Stimulated activated CD4-positive, alpha-beta T cell treated with anti-CD3 and anti-CD28 coated beads, Interleukin-1b, Interleukin-23, amount 100 ng/mL, for 1 hour (primary cell): ENCODE measurements at places on chromosomes 1 and 21.

DNA sequence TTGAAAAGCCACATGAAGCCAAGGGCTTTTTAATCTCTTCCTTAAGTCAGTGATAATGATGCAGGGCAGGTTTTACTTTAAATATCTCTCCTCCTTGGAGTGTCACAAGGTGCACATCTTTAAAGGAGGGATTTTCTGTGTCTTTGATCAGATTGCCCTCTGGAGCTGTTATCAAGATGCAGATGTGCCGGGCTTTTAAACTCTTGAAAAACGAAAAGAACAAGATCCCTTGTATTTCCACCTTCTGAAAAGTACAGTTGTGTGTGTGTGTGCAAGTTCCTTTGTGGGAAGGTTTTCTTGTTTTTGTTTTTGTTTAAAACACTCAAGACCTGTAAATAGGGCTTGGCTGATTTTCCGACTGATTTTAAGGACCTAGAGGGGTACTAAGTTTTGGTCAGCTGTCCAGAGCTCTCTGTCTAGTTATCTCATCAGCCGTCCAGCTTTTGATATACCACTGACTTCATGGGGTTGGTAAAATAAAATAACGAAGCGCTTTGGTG is 1.6 kb downstream of the MARK1 start:
- no peak for DNase-seq

DNA sequence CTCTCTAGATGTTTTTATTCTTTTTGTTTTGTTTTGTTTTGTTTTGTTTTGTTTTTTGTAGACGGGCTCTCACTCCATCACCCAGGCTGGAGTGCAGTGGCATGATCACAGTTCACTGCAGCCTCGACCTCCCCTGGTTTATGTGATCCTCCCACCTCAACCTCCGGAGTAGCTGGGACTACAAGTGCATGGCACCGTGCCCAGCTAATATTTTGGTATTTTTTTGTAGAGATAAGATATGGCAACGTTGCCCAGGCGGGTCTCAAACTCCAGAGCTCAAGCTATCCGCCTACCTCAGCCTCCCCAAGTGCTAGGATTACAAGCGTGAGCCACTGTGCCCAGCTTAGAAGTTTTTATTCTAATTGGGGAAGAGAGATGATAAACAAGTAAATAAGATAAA is 13.3 kb upstream of the TP53BP2 start:
- no peak for DNase-seq

DNA sequence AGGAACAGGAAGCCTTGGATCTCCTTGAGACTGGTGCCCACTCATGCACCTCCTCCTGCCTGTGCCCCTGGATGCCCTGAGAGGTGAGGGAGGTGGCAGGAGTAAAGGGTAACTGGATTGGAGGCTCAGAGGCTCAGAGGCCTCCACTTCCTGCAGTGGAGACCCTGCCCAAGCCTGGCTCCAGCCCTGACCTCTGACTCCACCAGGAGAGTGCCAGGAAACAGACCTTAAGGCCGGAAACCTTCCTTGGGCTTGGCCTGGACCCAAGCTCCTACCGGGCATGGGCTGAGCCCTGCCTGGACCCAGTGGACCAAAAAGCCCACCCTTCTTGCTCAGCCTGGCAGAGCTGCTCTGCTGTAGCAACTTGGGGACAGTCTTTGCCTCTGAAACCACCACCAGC is 15.0 kb upstream of the CELA3B start:
- no peak for DNase-seq

DNA sequence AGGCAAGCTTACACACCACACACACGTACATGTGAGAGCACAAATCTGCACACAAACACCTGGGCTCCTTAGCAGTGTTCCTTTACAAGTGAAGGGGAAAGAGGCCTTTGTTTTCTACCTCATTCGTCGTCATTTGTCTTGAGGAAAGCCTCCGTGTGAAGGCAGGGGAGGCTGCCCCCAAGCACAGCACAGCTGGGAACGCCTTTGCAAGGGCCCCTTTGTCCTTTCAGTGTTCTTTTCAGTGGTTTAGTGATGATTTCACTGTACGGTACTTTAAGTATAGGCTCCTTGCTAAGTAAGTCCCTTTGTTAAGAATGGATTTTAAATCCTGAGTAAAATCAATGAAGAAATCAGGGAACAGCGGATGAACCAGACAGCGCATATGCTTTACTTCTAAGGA is 94.1 kb downstream of the PGBD5 start:
- DNase-seq: no peak

DNA sequence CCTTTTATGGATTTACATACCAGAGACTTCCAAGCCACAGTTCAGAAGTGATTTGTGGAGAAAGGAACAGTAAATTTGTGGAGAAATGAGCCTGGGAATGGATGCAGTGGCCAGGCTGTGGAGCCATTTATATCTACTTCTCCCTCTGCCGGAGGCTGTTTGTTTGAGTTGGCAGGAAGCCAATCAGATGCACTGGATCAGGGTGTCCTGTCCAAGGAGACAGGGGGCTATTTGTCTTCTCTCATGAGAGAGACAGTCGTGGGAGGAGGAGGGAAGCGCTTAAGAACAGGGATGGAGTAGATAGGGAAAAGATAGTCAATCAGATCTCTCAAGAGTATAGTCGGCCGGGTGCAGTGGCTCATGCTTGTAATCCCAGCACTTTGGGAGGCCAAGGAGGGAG is 2.8 kb upstream of the HAPLN2 start:
- no peak for DNase-seq

GRCh38 chr1:115136706-115137105 is 47.4 kb upstream of the TSPAN2 start:
- no peak for DNase-seq
